ENCODE measurements at places on chromosomes 6 and 20.

DNA sequence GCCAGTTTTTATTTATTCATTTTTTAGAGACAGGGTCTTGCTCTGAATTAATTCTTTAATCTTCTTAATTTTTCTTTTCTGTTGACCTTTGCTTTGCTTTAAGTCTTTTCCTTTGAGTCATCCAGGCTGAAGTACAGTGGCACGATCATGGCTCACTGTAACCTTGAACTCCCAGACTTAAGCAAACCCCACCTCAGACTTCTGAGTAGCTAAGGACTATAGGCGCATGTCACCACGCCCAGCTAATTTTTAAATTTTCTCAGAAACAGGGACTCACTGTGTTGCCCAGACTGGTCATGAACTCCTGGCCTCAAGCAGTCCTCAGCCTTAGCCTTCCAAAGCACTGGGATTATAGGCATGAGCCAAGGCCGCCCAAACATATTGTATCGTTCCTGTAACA is 71.3 kb upstream of the GNRH2 start:
- DNase-seq, result no peak

- peak; percentile 53 for DNase-seq
Measured at GRCh38 chr20:50844430-50845100, 49.7 kb downstream of the BCAS4 start.

GRCh38 chr20:5000263-5001173 is 792 bp downstream of the SLC23A2 start:
- DNase-seq, result peak; percentile 63

DNA sequence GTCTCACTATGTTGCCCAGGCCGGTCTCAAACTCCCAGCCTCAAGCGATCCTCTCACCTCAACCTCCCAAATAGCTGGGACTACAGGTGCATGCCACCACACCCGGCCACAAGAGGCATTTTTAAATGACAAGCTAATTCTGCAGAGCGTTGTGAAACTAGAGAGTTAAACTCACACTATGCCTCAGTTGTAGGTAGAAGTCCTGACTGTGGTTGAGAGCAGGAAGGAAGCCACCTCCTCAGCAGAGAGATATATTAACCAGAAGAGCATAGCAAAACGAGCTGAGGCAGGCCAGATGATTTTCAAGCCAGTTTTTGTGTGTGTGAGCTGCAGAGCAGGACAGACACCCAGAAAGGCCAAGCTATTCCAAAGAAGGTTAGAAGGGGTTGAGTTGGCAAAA is 150.3 kb downstream of the MBOAT1 start:
- no peak for DNase-seq

- peak; percentile 72 for DNase-seq
Measured at GRCh38 chr6:26021001-26021349, 58.4 kb downstream of the TRIM38 start.

DNA sequence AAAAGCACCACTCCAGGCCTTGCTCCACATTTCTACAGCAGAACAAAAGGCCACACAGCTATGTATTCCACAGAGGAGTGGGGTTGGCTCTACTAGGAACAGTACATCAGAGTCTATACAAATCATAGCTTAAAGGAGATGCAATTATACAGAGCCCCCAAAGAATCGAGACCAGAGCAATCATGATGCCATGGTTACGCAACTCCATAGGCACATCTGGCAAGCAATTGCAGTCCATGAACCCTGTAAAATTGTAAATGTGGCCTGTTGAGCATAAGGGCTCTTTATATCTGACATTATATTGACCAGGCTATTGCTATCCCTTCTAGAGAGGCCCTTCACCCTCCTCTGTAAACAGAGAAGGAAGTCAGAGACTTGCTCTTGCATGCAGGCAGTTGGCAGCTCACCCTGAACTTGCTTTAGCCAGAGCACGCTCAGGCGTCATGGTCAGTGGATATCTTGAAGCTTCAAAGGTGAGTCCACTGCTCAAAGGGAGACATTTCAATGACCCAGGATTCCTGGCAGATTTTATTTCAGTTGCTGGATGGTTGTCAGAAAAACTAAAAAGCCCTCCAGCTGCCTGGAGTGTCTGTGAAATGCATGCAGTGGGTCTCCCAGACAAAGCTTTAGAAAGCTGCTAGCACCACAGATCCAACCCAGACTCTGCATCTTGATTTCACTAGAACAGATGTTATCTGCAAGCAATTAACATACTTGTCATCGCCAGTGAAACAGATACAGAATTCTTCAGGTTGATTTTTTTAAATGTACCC is 357.2 kb downstream of the CENPW start:
- no peak for DNase-seq

DNA sequence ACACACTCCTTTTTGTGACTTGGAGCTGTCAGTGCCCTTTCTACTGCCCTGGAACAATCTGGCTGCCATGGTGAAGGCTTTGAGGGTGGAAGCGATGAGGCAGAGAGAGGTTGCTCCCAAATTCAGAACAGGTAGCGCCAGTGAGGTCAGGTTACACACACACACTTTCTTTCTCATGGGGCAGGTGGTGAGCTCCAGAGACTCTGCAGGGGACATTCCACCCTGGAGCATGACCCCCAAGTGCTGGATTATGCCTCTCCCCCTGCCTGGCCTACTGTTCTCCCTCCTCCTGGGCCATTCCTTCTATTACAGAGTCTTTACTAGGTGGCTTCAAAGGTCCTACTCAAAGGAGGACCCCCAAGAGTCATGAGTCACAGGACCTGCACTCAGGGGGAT is 98.0 kb downstream of the EYA2 start:
- no peak for DNase-seq

- no peak for DNase-seq
Measured at GRCh38 chr6:53042112-53042511, 23.1 kb upstream of the FBXO9 start.

GRCh38 chr6:167778497-167779128 is 48.1 kb upstream of the AFDN start:
- DNase-seq, result no peak

DNA sequence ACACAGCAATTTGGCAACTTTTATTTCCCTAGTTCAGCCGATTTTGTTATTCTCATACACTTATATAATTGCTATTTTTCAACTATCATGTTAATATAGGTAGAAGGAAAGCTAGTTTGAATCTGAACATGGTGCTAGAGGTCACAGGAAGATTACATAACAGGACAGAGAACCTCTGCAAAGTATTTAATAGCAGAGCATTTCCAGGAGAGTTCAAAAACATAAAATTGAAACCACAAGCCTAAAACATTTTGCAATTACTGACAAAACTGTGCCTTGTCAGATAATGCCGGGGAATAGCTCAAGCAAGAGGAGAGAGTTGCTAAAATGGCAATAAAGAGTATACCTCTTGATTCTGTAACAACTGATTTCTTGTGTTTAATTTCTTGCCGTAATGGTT is 70.8 kb downstream of the TFAP2B start:
- DNase-seq, result no peak

GRCh38 chr6:42333612-42334011 is 116.0 kb upstream of the MRPS10 start:
- DNase-seq, result no peak

GRCh38 chr6:16841241-16841640 is 80.0 kb upstream of the ATXN1 start:
- DNase-seq, result no peak

DNA sequence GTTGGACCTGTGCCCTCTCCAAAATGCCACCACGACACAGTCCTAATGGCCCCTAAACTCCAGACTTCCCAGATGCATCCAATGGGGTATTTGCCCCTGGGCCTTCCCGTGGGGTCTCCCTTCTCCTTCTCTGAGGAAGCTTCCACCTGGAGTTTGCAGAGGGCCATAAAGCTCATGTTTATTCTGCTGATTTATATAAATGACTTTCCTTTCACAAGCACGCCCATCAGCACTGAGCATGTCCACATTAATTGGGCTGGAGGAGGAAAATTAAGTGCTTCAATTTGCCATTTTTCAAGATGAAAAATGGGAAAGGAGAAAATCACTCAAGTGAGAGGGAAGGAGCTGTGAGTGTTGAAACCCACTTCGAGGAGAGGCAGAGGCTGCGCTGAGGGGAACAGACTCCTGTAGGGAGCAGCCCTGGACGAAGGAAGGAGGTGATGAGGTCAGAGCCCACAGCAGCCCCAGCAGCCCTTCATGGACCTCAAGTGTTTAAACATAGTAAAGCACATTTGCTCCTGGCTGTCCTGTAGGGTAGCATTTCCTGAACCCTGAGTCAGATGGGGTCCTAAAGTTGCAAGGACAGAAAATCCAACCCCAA is 434.9 kb upstream of the SULF2 start:
- DNase-seq, result no peak

DNA sequence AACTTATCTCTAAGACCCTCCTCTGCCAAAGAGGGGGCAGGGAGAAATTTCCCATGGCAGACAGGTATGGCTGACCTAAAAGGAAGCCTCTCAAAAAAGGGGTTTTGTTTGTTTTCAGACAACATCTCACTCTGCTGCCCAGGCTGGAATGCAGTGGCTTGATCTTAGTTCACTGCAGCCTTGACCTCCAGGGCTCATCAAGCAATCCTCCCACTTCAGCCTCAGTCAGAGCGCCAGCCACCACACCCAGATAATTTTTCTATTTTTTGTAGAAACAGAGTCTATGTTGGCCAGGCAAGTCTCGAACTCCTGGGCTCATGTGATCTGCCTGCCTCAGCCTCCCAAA is 3.8 kb downstream of the EZR start:
- DNase-seq, result no peak

DNA sequence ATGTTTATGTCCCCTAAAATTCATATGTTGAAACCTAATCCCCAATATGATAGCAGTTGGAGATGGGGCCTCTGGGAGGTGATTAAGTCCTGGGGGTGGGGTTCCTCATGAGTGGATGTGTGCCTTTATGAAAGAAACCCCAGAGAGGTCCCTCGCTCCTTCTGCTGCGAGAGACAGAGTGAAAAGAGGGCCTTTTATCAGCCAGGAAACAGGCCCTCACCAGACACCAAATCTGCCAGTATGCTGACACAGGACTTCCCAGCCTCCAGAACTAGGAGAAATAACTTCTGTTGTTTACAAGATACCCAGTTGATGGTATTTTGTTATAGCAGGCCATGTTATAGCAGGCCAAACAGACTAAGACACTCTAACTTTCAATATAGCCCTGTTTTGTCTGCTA is 100.9 kb upstream of the NFATC2 start:
- no peak for DNase-seq

GRCh38 chr6:100998111-100998510 is 117.0 kb upstream of the ASCC3 start:
- DNase-seq, result no peak

DNA sequence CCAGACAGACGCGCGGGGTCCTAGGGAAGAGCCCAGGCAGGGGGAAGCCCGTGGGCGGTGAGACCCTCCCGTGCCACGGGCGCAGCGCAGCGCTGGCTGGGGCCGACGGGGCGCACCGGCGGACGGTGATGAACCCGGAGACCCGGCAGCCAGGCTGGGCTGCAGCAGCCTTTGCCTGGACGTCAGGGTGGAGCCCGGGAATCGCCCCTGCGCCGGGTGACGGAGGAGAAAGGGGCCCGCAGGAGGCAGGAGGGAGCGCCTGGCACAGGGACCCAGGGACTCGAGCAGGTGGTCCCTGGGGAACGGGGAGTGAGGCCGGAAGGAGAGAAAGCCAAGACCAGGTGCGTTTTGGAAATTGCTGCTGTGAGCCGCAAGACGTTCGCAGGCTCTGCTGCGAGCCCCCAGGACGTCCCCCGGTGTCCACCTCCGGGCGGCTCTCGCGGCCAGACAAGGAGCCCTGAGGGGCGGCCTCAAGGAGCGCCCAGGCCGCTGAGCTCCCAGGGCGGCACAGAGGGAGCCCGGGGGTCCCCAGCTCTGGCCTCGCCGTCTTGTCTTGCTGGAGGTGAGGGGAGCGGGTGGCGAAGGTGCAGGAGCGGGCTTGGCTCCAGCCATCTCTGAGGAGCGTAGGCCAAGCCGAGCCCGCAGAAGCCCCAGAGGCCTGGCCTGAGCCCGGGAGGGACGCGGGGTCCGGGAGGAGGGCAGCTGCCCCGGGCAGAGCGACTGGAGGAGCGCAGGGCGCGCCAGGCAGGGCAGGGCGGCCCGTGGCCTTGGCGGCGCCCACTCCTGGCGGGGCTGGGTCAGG is 191.2 kb upstream of the PDE10A start:
- no peak for DNase-seq

DNA sequence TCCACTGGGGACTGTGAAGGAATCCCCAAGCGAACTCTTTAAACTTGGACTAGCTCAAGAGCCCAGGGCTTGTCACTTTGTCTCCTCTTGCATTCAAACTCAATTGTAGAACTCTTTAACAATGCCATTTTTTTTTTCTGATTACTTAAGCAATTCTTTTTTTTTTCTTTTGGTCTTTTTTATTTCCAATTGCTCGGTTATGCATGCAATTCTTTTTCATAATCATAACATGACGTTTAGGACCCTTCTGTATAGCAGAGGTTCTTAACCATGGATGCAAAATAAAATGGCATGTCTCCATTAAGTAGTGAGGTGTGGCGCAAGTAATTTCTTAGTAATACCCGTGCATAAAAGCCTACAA is 466 bp upstream of the BFSP1 start:
- no peak for DNase-seq

GRCh38 chr6:138109042-138109997 is 2.1 kb upstream of the PERP start:
- DNase-seq, result peak; percentile 83

DNA sequence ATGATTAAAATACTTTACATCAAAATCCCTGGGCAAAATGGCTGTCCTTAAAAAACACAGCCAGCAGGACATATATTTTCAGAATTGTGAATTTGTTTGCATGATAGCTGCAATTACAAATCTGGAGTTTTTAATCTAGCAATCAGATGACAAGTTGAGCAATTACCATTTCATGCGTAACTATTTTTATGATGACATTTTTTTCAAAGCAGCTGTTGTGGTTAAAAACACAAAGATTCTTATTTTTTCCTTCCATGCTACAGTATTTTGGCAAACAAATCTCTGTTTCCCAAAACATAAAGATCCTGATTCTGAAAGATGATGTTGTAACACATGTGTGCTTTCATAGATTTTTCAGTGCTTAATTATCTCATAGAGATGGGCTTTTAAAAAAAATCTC is 90.2 kb downstream of the PHACTR1 start:
- DNase-seq, result no peak

GRCh38 chr6:145829102-145829501 is 14.5 kb upstream of the FBXO30 start:
- DNase-seq, result no peak

- DNase-seq, result no peak
Measured at GRCh38 chr6:88586371-88587149, 376.9 kb downstream of the RNGTT start.

- DNase-seq, result no peak
Measured at GRCh38 chr20:9279918-9280401, 211.1 kb downstream of the PLCB4 start.

DNA sequence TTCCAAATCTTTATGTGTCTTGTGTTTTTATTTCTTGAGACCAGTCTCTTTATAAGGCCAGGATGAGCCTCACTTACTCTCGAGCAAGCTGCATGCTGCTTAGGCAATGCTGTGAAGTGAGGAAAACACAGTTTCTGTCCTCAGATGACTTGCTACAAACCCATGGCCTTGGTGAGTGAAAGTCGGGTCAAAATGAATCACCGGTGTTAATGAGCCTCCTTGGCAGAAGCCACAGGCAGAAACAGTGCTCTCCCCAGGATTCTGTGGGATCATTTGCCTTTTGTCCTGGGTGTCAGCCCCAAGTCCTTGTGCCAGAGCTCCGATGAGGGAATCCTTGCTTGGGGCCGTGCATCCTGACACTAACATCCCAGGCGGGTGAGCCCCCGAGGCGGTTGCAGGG is 482.5 kb downstream of the QKI start:
- no peak for DNase-seq

GRCh38 chr6:42158011-42158410 is 15.2 kb upstream of the GUCA1A start:
- DNase-seq, result no peak

All from activated T-cell treated with anti-CD3 and anti-CD28 coated beads, Interleukin-2, amount 50 U/mL, for 24 hours (primary cell).